ENCODE measurements at places on chromosomes 12 and 14.

DNA sequence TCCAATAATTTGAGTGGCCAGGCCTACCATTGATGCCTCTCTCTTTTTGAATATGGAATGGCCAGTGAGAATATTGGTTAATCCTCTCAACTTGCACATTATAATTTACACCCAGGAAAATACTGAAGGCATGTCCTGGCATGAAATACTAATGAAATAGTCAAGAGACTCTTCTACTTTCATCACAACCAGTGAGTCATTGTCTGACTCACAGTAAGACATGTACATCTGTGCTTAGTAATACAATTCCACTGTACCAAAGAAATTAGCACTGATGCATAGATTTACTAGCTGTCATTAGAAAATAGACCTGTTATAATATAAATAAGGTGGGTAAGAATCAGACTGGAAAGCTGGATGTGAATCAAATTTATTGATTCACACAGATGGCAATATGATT lies 31.6 kb downstream of the KCNC2 start:
- no peak for DNase-seq

DNA sequence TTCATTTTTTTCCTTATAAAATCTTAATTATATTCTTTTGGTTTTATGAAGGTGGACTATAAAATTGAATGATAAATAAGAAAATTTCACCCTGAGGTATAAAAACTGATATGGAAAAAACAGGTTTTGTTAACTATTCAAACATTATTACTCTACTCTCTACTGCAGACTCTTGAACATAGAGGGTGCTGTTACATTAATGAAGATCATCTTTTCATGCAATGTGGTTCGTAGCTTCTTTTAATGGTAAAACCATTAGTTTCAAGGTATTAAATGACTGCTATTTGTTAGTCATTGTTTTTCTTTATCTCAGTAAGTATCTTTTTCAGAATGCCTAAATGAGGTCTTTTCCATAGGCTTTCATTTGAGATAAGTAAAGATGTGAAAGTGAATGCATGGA lies 510.4 kb downstream of the SLC16A7 start:
- no peak for DNase-seq

DNA sequence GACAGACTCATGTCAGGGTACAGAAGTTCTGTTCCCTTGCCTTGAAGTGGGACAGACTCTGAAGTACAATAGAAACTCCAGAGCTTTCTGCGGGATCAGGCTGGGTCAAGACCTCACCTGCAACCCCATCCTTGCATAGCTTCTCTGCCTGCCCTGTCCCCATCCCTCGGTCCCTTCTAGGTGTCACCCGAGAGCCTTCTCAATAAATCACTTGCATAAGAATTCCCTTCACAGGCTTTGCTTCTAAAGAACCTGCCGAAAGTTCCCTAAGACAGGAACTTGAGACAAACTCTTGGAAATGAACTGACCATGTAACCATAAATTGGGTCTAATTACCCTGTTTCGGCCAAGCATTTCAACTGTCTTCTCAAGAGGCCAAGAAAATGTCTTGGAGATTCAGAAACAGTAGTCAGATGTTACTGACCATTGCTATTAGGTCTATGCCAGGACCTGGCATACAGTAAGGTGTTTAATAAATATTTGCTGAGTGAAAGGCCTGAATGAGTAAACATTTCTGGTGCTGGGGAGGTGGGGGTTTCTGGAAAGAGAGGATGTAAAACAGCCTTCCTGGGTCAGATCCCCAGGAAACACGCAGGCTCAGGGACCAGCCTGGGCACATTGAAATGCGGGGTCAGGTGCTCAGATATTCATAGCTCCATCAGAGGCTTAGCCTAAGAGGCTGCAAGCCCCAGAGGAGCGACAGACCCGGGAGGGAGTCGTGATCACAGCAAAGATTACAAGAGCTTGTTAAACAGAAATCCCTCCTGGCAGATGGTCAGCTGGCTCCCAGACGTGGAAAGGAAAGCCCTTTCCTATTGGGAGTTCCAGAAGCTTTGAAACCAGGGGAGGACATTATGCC lies 226.2 kb upstream of the LHX5 start:
- DNase-seq = no peak

DNA sequence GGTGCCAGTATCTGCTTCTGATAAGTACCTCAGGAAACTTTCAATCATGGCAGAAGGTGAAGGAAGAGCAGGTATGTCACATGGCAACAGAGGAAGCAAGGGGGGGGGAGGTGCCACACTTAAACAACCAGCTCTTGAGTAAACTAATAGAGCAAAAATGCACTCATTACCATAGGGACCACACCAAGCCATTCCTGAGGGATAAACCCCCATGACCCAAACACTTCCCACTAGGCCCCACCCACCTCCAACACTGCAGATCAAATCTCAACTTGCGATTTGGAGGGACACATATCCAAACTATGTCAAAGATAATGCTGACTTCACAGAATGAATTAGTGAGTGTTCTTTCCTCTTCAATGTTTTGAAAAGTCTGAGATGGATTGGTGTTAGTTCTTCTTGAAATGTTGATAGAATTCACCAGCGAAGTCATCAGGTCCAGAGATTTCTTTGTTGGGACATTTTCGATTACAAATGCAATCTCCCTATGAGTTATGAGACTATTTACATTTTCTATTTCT lies 16.6 kb downstream of the TFCP2 start:
- no peak for DNase-seq

DNA sequence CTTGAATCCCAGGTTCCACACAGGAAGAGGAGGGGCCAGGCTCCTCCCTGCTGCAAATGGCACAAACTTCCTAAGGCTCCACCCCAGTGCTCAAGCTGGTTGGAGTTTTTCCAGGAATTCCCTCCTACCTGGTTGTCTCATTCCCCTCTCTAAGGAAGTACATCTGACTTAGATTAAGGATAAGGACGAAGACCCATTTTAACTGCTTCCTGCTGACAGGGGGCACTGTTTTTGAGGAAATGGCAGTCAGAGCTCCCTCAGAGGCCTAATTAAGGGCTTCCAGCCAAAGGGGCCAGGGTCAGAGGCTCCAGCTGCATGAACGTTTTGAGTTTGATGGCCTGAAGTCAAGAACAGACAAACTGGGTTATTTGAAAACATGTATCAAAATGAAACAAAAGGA lies 1084.7 kb downstream of the SLC6A15 start:
- no peak for DNase-seq

- DNase-seq = no peak
These were observed 34.2 kb downstream of the DHX37 start for GRCh38 chr12:124954771-124955170.

- DNase-seq = no peak
These were observed 53.6 kb downstream of the SLC25A47 start for GRCh38 chr14:100376751-100377171.

- DNase-seq = no peak
These were observed 28.0 kb downstream of the ITGA7 start for GRCh38 chr12:55679691-55680090.

DNA sequence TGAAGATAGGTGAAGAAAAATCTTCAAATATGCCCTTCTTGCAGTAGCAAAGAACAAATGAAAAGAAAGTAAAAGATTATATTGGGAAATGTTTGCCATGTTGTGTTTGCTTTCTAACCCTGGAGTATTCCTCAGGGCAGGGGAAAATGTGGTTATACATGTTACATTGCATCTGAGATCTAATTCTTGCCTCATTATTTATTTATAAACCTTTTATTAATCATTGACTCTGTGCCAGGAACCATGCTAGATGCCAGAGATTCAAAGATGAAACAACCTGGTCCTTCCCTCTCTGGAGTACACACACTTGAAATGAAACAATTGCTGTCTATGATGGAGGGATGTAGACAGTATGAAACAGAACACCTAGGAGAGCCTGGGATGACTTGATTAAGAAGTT lies 128.1 kb upstream of the HMGA2 start:
- no peak for DNase-seq

DNA sequence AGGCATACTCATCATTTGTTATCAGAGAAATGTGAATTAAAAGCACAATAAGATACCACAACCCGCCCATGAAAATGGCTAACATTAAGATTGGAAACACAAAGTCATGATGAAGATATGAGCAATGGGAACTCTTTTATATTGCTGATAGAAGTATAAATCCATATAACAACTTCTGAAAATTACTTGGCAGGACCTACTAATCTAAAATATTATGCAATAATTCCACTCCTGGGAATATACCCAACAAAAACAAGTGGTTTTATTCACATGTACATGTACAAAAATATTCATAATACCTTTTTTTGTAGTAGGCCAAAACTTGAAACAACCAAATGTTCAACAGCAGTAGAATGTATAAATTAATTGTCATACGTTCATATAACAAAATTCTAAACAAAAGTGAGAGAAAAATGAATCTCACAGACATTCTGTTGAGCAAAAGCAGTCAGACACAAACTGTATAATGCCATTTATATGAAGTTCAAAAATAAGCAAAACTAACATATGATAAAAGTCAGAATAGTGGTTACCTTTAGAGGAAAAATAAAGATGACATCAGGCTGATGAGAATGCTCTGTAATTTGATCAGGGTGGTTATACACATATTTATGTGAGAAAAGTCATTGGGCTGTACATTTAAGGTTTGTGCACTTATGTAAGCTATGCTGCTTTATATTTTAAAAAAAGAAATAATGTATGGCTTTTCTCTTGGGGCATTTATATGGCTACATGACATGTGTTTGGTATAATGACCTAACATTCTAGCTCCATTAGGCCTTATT lies 309.2 kb upstream of the KITLG start:
- no peak for DNase-seq

DNA sequence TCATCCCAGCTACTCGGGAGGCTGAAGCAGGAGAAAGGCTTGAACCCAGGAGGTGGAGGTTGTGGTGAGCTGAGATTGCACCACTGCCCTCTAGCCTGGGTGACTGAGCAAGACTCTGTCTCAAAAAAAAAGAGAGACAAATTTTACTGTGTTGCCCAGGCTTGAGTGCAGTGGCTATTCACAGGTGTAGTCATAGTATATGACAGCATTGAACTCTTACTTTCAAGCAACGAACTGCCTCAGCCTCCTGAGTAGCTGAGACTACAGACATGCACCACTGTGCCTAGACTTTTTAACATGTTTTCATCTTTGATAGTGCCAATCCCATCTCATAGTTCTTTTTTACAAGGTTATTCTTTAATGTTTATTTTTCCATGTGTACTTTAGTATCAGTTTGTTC lies 13.7 kb downstream of the ARID2 start:
- DNase-seq = no peak

DNA sequence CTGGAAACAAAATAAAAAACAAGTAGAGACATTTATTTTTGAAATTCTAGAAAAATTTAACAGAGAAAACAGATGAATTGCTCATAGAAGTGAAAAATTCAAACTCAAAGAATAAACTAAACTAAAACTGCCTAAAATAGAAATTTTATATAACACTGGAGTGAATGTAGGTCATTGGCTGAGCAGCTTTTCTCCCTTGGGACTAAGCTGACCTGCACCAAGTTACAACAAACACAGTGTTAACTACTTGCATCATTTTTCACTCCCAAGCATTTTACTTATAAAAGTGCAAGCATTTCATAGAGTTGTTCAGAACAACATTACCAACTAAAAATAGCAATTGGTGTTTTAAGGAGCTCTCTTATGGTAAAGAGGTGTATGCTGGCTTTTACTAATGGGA lies 298.1 kb downstream of the MED13L start:
- no peak for DNase-seq

DNA sequence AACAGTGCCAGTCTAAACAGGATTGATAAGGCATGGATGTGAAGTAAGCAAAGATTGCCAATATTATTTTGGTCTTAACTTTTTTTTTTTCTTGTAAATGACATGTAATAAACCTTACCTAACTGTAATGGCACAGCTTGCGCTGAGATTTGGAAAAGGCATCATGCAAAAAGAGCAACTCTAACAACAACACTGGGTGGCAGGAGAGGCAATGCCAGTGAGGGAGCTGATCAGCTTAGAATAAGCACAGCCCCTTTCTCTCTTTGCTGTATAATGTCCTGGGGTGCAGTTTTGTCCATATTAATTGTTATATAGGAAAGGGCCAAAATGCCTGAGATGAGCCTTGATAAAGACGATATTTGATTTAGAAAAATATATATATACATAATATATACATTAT lies 1589.7 kb upstream of the FLRT2 start:
- DNase-seq = no peak

DNA sequence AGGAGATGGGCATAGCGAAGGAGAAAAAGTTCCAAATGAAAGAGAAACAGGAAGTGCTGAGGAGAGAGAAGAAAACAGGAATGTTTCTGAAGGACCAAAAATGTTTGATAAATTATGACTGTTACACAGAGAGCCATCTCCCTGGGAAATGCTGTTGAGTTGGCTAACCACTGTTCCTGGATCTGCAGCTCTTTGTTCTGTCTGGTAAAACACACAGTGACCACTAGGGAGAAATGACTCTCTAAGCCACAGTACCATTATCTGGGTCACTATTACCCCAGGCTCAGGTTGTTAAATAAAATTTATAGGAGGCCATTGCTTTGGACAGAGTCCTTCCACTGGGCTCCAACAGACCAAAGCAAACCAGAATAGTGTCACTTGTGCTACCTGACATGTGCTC lies 219.3 kb downstream of the CRADD start:
- no peak for DNase-seq

DNA sequence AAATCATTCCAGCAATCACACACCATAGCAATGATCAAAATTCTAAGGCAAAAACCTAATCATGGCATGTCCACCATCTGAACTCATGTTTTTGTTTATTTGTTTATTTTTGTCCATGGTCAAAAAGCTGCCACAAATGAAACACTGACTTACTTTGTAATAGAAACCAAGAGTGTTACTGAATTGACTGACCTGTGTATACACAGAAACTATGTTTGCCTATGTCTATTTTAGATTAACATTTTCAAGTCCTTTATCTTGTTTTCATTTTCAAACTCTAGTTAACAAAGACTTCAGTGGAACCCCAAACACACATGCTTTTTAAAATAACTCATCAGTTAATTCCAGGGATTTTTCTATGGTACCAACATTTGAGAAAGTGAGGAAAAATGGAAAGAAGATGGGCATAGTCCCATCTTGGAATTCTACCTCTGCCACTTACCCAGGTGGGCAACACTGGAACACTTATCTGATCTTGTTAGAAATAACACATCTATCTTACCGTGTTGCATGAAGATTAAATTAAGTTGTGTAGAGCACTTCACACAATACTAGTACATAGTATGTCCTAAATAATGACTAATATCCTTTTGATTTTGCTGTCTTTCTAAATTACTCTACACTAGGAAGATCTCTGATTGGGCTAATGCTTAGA lies 6.4 kb downstream of the LUM start:
- DNase-seq = no peak

- no peak for DNase-seq
These were observed 13.7 kb downstream of the COA8 start for GRCh38 chr14:103576371-103577024.

DNA sequence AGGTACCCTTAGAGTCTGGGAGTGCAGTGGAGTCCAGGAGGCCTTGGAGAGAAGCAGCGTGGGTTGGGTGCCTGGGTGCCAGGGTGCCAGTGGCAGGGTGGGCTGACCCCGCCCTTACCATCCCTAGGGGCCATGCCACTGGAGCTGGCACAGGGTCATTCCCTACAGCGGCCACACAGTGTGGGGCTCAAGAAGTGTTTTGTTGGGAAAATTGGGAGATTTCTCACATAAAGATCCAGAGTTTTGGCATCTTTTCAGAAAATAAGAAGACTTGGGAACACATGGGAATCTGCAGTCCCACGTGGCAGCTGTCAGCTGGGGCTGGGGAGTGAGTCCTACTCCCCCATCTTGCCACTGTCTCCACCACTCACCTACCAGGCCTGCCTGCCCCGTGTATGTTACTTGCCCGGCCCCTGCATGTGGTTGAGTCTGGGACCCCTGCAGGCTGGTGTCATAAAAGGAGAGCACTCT lies 4.2 kb downstream of the VASH1 start:
- no peak for DNase-seq

GRCh38 chr12:19161216-19161615 lies 31.7 kb downstream of the PLEKHA5 start:
- no peak for DNase-seq

- DNase-seq = no peak
These were observed 42.2 kb upstream of the APPL2 start for GRCh38 chr12:105278043-105278697.
